ENCODE measurements at places on chromosomes 1 and 21.

DNA sequence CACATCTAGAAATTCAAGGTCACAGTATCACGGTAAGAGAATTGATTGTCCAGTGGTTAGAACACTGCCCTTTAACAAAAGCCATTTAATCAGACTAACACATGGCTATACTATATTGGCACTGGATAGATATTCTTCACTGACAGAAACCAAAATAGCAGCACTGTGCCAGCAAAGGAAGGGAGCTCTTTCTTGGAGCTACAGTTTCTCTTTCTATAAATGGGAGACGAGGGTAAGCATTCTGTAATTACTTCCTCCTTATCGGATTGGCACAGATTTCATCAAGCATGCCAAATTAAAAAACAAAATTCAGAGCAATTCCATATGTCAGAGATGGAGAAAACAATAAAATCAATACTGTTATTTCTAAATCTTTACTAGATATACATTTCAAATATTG is 115.7 kb upstream of the CACYBP start:
- no peak for DNase-seq

- DNase-seq: no peak
Observed at GRCh38 chr1:232440325-232441035, 189.5 kb downstream of the SIPA1L2 start.

GRCh38 chr1:30521261-30521865 is 202.0 kb downstream of the MATN1 start:
- no peak for DNase-seq

GRCh38 chr1:151981178-151981525 is 12.5 kb downstream of the S100A10 start:
- peak; percentile 47 for DNase-seq

DNA sequence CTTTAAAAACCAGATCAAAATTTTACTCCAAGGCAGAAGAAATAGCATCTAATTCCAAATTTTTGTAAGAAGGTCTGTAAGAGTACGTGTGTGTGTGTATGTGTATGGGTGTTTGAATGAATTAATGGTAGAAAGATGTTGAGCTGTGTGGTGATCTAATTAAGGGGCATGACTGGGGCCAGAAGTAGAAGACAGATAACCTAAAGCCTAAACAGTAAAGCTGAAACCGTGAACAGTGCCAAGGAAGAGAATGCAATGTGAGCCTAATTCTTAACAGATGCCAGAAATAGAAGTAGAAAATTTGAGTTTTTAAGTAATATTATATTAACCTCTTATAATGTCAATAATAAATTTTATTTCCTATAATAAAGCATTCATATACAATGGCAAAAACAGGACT is 38.2 kb downstream of the BRINP3 start:
- no peak for DNase-seq

DNA sequence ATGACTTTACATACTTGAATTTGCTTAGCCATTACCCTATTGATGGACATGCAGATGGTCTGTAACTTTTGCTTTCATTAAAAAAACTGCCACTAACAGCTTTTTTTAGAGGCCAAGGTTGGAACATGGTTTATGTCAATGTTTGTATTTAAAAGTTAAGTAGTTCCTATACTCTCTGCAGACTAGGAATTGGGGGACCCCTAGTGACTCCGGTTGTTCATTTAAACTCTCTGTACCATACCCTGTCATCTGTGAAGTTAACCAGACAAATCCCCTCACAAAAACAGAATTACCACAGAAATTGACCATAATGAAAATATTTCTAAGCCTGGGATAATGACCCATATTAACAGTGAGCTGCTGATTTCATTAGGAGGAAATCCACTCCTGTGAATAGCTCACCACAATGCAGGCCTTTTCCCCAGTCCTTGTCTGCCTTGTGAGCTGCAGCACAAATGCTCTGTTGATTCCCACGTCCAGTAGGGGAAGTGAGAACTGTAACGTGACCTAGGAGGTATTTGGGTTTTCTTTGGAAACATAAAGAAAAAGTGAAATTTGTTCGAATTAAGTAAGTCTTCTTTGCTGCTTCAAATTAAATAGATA is 30.2 kb upstream of the CD101 start:
- DNase-seq: no peak

DNA sequence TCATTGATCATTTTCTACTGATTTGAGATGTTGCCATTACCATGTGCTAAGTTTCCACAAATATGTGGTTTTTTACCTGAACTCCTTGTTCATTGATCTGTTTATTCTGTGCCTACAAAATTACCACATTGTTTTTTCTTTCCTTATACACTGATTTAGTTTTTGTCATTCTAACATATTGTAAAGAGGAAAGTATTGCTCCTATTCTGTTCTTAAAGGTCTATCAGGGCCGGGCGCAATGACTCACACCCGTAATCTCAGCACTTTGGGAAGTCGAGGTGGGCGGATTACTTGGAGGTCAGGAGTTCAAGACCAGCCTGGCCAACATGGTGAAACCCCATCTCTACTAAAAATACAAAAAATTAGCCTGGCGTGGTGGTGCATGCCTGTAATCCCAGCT is 75.1 kb downstream of the CAMTA1 start:
- peak; percentile 7 for DNase-seq

- DNase-seq: no peak
Observed at GRCh38 chr1:244049162-244050013, 1.7 kb upstream of the ZBTB18 start.

GRCh38 chr1:117860896-117861610 is 68.4 kb downstream of the GDAP2 start:
- peak; percentile 85 for DNase-seq

DNA sequence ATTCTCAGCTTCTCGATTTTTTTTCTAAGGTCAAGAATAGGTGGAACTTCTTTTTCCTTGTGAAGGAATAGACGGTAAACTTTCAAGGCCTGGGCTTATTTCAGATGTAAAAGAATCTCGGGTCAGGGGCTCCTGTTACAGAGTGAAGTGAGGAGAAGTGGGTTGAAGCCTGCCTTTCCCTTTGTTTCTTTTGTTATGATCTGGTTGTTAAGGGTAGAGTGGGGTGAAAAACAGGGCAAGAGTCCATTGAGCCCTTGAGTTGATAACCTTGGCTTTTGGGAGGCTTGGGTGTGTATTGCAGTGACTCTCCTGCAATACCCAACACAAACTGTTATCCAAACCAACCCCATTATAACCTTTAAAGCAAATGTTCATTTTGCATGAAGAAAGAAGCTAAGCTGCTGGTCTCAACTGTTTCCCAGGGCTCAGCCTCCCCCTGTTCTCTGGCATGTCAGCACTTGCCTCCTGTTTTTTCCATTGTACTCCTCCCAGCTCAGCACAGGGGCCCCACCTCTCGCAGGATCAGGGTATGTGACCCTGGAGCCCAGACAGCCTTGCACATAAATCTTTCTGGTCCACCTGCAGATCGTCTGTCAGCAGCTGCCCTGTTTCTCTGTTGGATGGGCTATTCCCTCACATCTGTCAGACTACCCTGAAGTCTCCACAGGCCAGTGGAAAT is 102.4 kb downstream of the CACHD1 start:
- DNase-seq: no peak

All from fibroblast of gingiva (primary cell).